ENCODE measurements at places on chromosomes 12 and 14.

- no peak for DNase-seq
Observed at GRCh38 chr14:61350427-61351270, 29.3 kb downstream of the PRKCH start.

- no peak for DNase-seq
Observed at GRCh38 chr12:17062267-17063036, 456.5 kb upstream of the LMO3 start.

GRCh38 chr14:65044596-65044959 is 57.7 kb downstream of the MAX start:
- DNase-seq = peak; percentile 65

DNA sequence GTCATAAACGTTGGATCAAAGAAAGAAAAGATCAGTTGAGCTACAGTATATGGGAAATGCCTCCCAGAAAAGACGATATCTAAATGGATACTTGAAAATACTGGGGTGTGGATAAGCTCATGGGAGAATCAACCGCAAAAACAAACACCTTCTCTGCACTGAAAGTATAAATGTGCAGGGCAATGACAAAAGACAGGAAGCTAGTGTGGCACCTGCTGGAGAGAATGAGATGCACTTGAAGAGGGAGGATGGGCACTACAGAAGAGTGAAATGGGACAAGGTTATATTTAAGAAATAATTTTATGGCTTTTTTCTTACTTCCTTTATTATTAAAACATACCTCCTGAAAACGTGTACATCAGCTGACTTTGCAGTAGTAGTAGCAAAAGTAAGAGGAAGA is 153.7 kb downstream of the PRKD1 start:
- no peak for DNase-seq

GRCh38 chr12:104226672-104227071 is 11.1 kb downstream of the TXNRD1 start:
- no peak for DNase-seq

DNA sequence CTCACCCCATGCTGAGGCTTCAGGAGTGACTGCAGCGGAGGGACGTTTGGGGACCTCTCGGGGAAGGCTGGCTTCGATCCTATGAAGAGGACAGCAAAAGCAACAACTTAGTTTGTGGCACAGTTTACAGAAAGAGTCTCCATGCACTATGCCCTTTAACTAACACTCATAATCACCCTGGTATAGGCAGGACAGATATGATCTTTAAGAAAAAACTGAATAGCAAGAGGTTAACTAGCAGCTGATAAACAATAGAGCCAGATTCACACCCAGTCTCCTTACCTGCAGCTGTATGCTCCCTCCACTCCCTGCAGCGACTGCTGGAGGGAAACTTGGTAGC is 27.4 kb downstream of the TMEM63C start:
- DNase-seq = no peak
